ENCODE measurements at places on chromosomes 1 and 21. TPM values are rescaled to one million over a fixed set of nuclear protein-coding genes. Genes with fewer than 3 reads are reported as not detected.
A peak's percentile ranks its signal among the peaks of the same experiment; 100 is the strongest.

DNA sequence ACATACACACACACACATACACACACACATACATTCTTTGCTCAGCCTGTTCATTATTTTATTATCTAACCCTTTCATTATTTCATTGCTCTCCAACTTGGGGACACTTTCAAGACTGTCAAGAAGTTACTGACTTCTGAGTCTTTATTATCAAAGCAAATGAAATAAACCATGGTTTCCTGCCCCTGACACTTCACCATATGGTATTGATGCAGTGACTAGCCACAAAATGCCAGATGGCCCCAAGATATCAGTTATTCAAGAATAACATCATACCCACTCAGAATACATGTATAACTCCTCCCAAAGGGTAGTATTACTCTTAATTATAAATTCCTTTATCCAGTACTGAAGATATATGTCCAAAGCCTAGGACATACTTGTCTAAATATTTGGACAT is 197.3 kb downstream of the MRPL39 start:
- DNase-seq = no peak

DNA sequence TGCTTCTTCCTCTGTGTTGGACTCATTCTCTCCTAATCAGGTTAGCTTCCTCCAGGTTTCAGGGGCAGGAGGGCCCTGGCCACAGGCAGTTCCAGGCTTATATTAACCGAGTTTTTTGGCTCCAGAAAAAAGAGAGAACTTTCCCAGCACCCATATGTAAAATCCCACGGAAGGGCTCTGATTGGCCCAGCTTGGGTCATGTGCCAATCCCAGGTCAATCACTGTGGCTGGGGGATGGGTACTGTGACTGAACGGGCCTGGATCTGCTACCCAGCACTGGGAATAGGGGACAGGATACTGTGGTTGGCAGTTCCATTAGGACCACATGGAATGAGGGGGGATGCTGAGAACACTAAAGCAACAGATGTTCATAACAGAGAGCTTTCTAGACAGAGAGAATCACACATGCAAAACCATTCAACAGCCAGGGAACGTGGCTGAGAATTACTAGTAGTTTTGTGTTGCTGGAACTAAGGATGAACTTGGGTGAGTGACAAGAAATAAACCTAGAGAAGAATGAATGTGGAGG is 51.1 kb upstream of the NEK2 start:
- DNase-seq = no peak

GRCh38 chr1:74314438-74314837 is 79.3 kb downstream of the TNNI3K start:
- no peak for DNase-seq

DNA sequence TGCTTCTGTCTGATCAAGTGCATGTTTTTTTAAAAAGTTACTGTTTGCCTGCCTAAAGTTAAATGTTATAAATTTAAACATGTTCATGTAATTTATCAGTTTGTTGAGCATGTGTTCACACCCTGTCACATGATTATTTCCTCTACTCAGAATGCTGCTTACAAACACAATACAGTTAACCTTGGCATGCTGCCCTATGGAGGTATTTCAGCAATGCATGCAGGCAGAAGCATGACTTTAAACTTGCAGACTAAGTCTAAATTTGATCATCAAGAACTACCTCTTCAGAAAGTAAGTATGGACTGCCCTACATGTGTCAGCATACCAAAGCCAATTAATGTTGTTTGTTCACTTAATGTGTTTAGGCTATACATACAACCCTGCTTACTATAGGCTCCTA is 161.6 kb downstream of the LRRC40 start:
- peak; percentile 5 for DNase-seq

- no peak for DNase-seq
Measured at GRCh38 chr1:38929054-38929453, 12.6 kb downstream of the RHBDL2 start.

GRCh38 chr1:206657751-206658150 is 22.4 kb downstream of the DYRK3 start:
- DNase-seq = no peak

- DNase-seq = no peak
Measured at GRCh38 chr1:178155481-178156255, 61.8 kb downstream of the RASAL2 start.

The DUSP12 gene
- 101 TPM for total RNA-seq

The AGTRAP gene
- total RNA-seq = 34.3 TPM

The S100A2 gene
- total RNA-seq = 4.0 TPM

The ACTL8 gene
- total RNA-seq = not detected
